ENCODE measurements at places on chromosomes 5 and 9.

DNA sequence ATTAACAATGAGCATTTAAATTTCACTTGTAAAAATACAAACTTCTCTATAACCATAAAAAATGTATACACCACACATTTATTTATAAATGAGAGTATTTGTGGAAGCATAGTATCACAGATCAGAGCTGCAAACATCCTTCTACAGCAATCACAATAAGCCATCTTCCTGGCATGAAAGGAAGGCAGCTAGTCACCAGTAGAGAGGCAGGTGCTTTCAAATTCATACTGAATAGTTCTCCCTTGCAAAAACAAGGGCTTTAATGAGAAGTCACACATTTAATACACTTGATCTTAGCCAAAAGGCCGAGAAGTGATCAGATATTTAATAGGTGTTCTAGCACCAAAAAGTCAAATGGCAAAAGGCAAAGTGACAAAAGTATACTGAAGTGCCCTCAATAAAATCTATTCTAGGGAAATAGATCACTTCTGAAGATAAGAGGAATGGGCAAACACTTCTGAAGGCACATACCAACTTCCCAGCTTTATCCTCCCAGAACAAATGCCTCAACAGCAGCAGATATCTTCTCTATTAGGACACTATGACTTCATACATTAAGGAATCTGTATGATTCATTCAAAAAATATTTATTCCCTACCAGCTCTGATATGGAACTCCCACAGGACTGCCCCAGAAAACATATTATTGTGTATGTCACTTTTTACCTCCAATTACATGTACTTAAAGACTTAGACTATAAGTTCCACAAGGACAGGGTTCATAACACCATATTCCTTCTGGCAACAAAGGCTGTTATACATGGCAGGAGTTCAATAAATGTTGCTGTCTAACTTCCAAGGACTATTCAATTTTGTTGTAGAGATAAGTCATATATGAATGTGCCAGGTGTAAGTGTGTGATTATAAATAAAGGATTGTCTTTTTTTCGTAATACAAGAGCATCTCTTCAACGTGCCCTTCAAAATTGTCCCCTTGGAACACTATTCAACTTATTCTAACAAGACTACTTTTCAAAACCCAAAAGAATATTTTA, 31.7 kb downstream of the MAPKAP1 start:
- DNase-seq: no peak

- DNase-seq: no peak
Observed at GRCh38 chr9:131984564-131984963, 95.1 kb downstream of the MED27 start.

GRCh38 chr5:161034451-161034850, 182.4 kb upstream of the ATP10B start:
- DNase-seq: no peak

GRCh38 chr5:121702682-121703081, 149.0 kb upstream of the FTMT start:
- DNase-seq: no peak

DNA sequence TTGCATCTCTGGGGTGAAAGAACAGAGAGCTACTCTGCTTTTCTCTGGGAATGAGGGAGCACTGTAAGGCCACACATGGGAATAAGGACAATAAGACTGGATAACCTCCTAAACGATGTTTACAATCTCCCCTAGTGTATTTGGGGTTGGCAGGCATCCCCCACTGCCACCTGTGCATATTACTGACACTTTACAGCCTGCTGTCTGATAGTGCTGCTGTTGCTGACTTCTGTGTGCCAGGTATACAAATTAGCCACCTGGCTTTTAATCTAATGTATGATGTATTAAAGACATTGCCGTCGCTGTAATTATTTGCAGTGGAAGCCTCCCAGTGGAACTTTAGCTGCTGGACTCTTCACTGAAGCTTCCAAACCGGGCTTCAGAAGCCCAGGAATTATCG, 4.4 kb upstream of the SHISAL2B start:
- DNase-seq: no peak

- DNase-seq: no peak
Observed at GRCh38 chr5:32687499-32687831, 23.7 kb upstream of the NPR3 start.

GRCh38 chr5:32720300-32720699, 9.2 kb downstream of the NPR3 start:
- no peak for DNase-seq

GRCh38 chr5:123367739-123368138, 55.5 kb downstream of the CEP120 start:
- DNase-seq: no peak

GRCh38 chr5:60230456-60230855, 336.9 kb upstream of the PDE4D start:
- DNase-seq: no peak

DNA sequence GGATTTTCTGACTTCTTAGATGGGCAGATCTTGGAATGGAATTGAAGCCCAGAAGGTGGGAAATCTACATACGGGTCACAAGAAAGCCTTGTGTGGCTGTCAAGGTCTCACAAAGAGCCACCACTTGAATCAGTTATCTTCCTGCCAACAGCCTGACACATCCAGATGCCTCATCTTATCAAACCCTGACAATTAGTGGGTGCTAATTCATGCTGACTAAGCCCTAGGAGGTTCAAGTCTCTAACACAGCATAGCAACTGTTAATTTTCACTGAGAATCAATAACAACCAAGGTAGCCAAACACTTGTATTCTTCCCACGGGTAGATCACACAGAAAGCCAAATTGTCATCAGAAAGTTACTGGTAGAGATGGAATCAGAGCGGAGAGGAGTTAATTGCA, 222.2 kb downstream of the TMEM167A start:
- no peak for DNase-seq

- no peak for DNase-seq
Observed at GRCh38 chr9:27655441-27655840, 82.2 kb upstream of the C9orf72 start.

DNA sequence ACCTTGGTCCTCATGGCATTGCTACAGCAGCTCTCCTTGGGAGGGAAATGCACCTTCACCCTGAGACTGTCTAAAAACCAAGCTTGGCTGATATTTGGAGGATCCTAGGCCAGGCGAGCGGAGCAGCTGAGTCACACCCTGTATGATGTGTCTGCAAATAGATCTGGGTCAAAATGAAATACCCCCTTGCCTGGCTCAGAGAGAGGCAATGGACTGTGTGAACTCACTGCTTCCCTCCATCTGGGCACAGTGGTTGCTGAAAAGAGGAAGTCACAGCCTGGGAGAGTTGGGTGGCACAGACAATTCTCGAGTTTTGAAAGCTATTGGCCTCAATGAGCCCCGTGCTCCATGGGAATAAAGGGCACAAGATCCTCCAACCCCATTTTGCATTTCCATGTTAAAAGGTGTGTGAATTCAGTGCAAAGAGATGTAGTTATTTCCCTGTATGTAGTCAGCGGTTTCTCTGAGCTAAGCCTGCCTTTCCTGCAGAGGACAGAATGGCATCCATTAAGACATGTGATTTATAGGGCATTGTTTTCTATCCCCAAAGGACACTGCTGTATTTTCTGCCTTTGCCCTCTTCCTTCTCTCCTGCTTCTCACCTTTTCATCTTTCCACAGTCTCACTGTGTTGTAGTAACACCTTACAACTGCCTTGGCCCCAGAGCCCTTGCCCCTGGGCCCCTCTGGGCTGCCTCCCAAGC, 177.2 kb downstream of the GADD45G start:
- DNase-seq: no peak

GRCh38 chr5:95778713-95779436, 43.7 kb downstream of the GLRX start:
- DNase-seq: no peak

DNA sequence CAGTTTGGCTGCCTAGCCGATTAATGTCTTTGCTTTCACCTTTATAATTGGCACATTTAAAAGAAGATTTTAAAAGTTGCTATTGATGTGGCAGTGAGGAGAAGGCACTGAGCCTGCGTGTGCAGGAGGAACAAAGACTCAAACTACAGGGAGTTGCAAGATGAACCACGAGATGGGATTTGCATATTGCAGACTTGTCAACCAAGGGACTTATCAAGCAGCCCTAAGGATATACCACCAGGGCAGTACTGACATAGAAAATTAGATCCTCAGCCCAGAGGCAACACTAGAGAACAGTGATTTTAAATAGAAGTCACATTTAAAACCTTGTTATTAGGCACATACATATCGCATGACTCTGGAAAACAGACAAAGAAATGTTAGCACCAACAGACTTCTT, 342.6 kb downstream of the GLIS3 start:
- no peak for DNase-seq

- DNase-seq: no peak
Observed at GRCh38 chr9:127504887-127505251, 53.6 kb downstream of the LRSAM1 start.

DNA sequence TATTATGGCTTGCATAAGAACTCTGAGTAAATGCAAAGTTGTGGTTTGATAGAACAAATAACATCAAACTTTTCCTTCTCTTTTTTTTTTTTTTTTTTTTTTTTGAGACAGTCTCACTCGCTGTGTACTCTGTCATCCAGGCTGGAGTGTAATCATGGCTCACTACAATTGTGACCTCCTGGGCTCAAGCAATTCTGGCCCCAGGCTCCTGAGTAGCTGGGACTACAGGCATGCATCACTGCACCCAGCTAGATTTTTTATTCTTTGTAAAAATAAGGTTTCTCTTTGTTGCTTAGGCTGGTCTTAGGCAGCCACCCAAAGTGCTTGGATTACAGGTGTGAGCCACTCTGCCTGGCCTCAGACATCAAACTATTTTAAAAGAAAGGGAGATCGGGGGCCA, 19.0 kb upstream of the PTGER4 start:
- no peak for DNase-seq

All from progenitor cell of endocrine pancreas (in vitro differentiated cells).